ENCODE measurements at places on chromosomes 4 and X.

- peak; percentile 57 for DNase-seq
Measured at GRCh38 chrX:138775517-138775916, 64.0 kb upstream of the FGF13 start.

- DNase-seq, result no peak
Measured at GRCh38 chr4:141177171-141177570, 43.5 kb upstream of the ZNF330 start.

DNA sequence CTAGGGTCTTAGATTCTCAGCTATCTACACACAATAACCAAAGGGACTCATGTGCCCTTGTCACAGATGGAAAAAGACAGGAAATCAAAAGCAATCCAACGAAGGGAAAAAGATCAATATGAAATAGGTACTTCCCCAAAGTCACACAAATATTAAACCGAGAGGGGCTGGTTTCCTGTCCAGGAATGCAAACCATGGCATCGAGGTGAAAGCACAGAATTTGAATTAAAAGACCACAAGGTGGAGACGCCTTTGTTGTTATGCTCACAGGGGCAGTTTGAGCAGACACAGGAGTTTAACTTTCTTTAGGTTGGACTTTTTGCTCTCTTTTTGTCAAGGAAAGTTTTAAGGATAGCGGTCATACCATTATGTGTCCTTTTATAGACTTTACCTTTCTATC is 14.3 kb downstream of the H2BW1 start:
- DNase-seq, result no peak

DNA sequence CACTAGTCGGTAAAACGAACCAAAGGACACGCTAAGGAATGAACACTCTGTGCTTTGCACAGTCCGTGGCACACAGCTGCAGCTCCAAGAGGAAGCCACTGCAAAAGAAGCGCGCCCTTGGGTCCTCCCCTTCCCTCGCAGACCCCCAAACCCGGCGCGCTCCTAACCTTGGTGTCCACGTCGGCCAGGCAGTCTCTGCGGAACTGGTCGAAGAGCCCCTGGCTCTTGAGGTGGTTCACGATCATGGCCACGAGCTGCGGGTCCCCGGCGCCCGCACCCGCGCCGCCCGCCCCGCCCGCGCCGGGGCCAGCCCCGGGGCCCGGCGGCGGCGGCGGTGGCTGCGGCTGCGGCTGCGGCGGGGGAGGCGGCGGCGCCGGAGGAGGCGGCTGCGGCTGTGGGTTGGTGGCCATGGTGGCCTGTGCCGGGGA is 333 bp downstream of the BOD1L1 start:
- peak; percentile 45 for DNase-seq

DNA sequence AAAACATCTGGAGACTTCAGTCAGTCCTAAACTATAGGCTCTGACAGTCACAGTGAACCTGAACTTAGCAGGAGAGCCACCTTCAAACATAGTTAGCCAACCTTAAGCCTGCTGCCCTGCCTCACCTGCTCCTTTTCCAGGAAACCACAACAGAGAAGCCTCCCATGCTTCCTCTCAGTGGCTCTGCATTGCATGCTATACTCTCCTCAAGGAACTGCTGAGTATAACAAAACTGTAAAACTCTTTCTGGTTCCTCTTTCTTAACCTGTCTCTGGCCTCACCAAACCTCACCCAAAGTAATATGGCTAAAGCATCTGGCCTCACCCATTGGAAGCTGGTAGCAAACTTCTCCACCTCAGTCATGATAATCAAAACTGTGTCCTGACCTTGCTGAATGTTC is 122.1 kb downstream of the ANKRD50 start:
- peak; percentile 73 for DNase-seq
